ENCODE measurements at places on chromosomes 2 and 18.

DNA sequence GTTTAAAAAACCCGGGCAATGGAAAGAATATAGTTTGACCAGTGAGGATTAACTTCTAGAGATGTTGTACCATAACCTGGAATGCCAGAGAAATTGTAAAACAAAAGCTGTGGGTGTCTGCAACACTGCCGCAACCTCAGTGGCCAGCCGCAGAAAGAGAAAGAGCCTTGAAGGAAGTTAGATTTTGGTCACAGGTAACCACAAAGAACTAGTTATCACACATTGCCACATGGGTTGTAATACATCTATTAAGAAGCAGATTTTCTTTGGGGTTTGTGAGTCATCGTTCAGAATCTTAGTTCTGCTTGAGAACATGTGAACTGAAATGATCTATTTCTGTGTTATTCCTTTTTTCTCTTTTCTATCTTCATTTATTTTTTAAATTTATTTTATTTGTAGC is 222.9 kb upstream of the AGAP1 start:
- no peak for DNase-seq

DNA sequence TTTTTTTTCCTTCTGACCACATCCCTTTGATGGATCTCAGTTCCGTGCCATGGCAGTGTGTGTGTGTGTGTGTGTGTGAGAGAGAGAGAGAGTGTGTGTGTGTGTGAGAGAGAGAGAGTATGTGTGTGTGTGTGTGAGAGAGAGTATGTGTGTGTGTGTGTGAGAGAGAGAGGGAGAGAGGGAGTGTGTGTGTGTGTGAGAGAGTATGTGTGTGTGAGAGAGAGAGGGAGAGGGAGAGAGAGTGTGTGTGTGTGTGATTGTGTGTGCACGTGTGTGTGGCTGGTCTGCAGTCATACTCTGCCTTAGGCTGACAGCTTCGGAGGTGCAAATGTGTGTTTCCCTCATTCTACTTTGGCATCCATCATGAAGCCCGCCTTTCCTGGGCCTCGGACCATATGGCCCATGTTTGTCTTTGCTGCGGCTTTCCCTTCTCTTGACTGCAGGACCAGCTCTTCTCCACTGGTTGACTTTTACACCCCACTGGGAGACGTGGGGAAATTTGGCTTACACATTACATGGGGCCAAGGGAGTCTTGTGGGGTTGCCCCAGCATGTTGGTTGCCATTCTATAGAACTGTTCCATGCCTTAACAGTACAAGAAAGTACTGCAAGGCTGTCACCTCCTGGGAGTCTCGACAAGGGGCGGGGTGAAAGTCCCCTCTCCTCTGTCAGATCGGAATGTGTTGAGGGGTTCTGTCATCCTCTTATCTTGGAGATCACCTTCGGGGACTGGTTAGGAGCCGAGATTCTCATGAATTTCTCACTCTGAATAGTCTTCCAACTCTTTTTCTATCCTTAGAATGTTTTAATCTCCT is 21.6 kb downstream of the TSN start:
- DNase-seq = no peak

DNA sequence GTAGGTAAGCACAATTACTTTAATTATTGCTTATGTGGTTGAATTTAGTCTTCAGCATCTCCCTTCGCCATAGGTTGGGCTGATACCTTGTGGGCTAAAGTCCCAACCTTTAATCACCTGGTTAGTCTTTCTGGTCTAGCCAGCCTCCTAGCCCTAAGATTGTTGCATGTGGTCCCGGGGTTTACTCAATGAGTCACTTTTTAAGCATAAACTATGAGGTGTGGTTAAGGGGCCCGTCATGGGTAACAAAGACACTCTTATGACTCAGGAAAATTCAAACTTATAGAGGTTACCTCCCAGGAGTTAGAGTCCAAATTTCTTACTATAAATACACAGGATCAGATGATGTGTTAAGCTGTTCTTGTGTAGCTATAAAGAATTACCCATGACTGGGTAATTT is 841.6 kb downstream of the TRIB2 start:
- no peak for DNase-seq

DNA sequence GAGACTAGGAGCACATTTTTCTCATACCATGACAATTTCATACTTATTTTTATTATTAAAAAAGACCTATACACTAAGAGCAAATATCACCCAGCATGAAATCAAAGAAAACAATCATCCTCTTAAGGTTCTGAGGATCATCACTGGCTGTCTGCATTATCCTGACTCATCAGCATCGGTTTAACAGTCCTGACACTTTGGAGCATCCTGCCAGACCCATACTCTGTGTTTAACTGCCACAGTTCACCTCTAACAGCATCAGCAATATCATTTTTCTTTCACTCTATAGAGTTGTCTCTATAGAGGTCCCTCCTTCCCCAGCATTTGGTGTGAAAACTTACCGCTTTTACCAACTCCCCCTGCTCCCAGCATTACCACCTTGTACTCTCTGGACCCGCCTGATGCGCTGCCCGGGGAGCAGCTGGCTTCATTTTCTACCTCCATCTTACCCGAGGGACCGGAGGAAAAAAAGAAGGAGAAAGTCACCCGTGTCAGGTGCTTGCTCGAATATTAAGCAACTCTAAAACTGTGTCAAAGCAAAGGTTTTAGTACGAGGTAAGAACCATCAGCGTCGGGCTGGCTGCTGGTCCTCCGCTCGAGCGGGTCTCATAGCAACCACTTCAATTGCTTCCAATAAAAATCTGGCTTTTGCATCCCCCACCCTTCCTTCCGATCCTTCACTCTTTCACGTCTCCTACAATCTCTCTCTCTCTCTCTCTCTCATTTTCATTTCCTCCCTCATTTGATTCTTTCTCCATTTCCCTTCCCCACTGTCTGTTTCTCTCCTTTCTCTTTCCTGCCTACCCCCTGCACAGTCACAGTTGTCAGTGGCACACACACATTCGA is at the start of gene RIT2:
TSS of gene RIT2 (minus strand) at position 610 of the 846 bp plus-strand sequence.
- DNase-seq = no peak

DNA sequence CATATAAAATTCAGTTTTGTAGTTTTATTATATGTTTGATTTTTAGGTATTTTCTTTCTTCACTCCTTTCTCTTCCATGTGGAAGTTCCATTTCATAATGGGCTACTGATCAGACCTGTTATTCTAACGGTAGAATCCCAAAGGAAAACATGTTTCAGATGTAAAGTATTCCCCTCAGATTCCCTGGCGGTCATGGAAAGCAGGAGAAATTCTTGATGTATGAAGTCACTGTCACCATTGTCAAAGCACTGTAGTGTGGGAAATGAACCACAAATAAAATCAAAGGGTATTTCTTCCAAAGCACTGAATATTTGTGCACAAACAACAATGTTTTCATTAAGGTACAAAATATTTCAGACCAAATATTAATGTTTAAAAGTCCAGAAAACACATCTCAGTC is 237.3 kb upstream of the KLHL14 start:
- no peak for DNase-seq

- no peak for DNase-seq
Observed at GRCh38 chr2:152055366-152056108, 43.3 kb downstream of the CACNB4 start.

GRCh38 chr2:238856713-238857567 is 9.1 kb downstream of the TWIST2 start:
- DNase-seq = no peak

GRCh38 chr2:96423828-96424227 is 81.3 kb downstream of the NEURL3 start:
- no peak for DNase-seq

- no peak for DNase-seq
Observed at GRCh38 chr2:207655000-207655399, 29.8 kb upstream of the METTL21A start.

DNA sequence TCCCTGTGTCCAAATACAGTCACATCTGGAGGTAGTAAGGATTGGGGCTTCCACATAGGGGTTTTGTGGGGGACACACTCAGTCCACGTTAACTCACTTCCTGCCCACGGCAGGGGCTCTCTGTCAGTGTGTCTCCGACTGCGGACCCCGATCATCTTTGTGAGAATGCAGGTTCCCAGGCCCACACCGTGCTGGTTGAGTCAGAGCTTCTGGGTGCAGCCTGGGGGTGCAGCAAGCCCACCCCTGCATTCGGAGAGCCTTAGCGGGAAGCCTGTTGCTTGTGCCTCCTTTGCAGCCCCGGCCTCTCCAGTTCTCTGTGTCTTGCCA is 28.0 kb downstream of the HPCAL1 start:
- no peak for DNase-seq

- no peak for DNase-seq
Observed at GRCh38 chr2:194567661-194568017, 1089.4 kb upstream of the SLC39A10 start.

- DNase-seq = no peak
Observed at GRCh38 chr18:59839246-59839645, 60.5 kb upstream of the PMAIP1 start.

- DNase-seq = no peak
Observed at GRCh38 chr2:33038799-33039198, 92.0 kb downstream of the LTBP1 start.

- peak; percentile 84 for DNase-seq
Observed at GRCh38 chr2:10493634-10494281, 45.6 kb upstream of the ODC1 start.

DNA sequence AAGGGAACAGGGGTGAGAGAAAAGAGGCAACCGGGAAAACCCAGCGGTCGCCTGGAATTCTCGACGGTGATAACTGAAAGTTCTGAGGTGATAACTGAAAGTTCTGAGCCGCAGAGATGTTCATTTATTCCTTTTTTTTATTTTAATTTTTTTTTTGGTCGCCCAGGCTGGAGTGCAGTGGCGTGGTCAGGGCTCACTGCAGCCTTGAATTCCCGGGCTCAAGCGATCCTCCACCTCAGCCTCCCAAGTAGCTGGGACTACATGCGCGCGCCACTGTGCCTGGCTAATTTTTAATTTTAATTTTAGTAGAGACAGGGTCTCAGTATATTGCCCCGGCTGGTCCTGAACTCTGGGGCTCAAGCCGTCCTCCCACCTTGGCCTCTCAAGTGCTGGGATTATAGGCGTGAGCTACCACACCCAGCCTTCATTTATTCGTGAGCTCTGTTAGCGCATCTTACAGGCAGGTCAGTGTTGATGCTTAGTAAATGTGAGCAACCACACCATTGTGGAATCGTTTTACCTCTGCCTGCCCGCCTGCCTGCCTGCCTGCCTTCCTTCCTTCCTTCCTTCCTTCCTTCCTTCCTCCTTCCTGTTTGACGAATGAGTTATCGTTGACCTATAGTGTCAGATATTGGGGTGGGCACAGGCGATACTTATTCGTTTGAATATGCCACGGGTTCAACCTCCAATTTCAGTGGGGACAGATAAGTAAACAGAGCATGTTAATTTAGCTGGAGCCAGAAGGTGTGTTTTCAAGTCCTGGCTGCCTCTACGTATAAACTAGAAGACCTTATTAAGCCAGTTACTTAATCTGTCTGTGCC is 557 bp upstream of the E2F6 start:
- DNase-seq = no peak

- no peak for DNase-seq
Observed at GRCh38 chr2:44944952-44945612, 3.6 kb downstream of the SIX3 start.

GRCh38 chr18:69701305-69701704 is 246.4 kb downstream of the CD226 start:
- DNase-seq = no peak

DNA sequence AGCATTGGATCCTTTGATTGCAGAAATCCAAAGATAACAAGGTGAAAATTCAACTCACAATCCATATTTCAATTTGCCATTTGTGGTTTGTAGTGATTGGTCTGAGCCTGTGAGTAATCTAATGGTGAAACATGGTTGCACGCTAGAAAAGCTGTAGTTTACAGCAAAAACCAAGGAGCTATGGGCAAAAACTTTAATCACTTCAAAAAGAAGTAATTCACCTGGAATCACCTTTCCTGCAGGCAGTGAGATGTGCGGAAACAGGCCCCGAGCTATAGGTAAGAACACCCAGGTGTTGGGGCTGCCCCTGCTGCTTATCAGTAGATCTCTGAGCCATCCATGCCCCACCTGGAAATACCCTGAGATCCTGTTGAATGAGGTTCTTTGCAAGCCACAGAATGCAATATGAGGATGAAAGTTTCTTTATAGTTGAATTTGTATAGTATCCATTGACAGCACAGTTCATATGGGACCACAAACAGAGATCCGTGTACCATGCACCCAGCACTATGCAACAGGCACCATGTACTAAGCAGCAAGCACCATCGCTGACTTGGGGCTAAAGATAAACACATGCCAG is 208.2 kb downstream of the SPP2 start:
- DNase-seq = no peak

DNA sequence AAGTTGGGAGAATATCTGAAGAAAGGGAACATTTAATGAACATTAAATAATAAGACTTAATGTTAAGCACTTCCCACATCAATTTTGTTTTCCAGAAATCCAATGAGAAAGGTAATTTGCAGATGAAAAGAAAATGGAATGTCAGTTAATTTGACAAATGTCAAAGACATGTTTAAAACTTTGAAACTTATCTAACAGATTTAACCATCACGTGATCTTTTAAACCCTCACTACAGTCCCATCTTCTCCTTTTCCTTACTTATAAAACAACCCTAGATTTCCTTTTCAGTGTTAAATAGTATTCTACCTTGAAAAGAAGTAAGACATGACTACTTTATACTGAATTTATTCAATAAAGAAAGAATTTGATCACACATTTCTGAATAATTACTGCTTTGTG is 288.5 kb downstream of the NRXN1 start:
- no peak for DNase-seq

DNA sequence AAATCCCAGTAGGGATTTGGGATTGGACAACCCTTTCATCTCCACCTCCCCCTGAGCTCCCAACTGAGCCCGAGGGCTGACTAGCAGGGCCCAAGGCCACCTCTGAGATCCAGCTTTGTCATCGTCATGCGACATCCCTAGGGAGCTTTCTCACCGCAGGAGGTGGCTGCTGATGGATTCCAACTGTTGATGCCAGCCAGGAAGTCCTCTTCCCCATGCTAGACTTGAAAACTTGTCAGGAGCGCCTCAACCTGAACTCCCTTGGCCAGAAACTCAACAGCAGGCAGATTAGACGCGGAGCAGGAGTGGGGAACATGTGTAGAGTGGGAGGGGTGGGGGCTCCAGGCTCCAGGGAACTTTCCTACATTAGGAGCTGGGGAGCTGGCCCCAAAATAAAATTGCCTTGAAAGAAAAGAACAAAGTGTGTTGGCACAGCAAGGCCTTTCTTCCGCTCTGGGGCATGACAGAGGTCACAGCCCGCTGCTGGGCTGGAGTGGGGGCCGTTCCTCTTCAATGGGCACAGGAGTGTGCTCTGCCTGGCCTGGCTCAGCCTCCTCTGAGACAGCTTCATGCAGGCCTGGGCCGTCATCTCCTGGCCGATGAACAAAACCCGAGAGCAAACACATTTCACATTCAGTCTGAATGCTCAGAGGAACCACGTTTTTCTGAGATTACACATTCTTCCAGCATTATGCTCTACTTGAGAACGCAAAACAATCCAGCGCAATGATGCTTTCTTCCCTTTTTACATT is 34.5 kb downstream of the EMILIN2 start:
- DNase-seq = no peak

- no peak for DNase-seq
Observed at GRCh38 chr2:162232027-162232426, 11.2 kb downstream of the FAP start.

GRCh38 chr2:6917761-6918421 is 679 bp downstream of the RNF144A start:
- DNase-seq = no peak

- no peak for DNase-seq
Observed at GRCh38 chr2:216134958-216135541, 25.9 kb downstream of the XRCC5 start.
